NCI-H774 (cell line): ENCODE measurements at places on chromosomes 5 and 9.

GRCh38 chr5:148398698-148399121 is 15.0 kb downstream of the FBXO38 start:
- no peak for DNase-seq

GRCh38 chr5:158809310-158809850 is 290.3 kb downstream of the EBF1 start:
- DNase-seq = no peak

GRCh38 chr9:87211669-87212068 is 264.4 kb upstream of the GAS1 start:
- no peak for DNase-seq

GRCh38 chr9:135079676-135080075 is 7.8 kb upstream of the OLFM1 start:
- no peak for DNase-seq

DNA sequence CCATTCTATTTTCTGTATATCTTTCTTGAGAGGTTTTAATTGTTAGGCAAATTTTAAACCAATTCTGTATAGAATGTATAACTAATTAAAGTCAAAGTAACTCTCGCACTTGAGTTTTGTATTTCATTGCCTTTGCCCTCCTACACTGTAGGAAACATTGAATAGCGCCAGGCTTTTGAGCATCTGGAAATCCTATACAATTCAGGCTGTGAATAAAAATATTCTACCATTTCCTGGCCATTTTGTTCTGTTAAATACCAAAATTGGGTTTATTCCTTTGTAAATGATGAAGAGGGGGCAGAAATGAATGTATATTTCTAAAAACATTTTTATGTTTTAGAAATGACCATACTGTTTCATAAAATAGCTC is 571.8 kb upstream of the CLINT1 start:
- DNase-seq = no peak

DNA sequence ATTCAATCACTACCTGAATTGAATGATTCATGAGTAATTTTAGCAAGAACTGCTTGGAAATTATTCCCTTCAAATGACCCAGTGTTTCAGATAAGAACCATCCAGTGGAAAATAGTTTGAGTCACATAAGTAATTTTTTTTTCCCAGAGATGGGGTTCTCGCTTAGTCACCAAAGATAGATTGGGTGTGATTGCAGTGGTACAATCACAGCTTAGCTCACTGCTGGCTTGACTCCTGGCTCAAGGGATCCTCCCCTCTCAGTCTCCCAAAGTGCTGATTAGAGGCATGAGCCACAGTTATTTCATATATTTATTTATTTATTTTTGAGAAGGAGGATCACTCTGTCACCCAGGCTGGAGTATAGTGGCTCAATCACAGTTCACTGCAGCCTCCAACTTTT is 574.5 kb upstream of the ARRDC3 start:
- no peak for DNase-seq

- no peak for DNase-seq
Observed at GRCh38 chr5:37926732-37927131, 86.9 kb upstream of the GDNF start.

DNA sequence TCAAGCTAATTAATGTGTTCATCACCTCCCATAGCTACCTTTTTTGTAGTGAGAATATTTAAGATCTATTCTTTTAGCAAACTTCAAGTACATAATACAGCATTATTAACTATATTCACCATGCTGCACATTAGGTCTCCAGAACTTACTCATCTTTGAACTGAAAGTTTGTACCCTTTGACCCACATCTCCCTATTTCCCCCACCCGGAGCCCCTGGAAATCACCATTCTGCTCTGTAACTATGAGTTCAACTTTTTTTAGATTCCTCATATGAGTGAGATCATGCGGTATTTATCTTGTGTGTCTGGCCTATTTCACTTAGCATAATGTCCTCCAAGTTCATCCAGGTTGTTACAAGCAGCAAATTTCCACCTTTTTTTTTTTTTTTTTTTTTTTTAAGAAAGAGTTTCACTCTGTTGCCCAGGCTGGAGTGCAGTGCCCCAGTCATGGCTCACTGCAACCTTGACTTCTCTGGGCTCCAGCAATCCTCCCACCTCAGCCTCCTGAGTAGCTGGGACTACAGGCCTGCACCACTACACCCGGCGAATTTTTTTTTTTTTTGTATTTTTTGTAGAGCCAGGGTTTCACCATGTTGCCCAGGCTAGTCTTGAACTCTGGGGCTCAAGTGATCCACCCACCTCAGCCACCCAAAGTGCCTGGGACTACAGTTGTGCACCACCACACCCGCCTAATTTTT is 100.4 kb upstream of the SAP30L start:
- no peak for DNase-seq

- no peak for DNase-seq
Observed at GRCh38 chr5:180717989-180718388, 21.9 kb downstream of the OR2Y1 start.

DNA sequence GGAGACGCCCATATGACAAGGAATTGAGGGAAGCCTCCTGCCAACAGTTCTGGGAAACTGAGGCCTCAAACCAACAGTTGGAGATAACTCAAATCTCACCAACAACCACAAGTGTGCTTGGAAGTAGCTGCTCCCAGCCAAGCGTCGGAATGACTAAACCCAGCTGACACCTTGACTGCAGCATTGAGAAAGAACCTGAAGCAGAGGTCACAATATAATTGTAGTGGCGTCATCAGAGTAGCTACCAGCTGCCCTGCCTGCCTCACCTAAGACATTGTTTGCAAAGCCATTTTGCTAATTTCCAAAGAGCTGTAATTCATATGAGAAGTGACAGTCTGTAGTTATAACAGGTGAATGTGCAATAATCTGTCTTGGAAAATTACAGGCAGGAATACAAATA is 40.8 kb upstream of the ANKRD31 start:
- DNase-seq = peak; percentile 82
